Glutamatergic neuron (in vitro differentiated cells): ENCODE measurements at places on chromosomes 12 and 14. TPM values are rescaled to one million over a fixed set of nuclear protein-coding genes. Genes with fewer than 3 reads are reported as not detected.

- no peak for DNase-seq
These were observed 2.2 kb downstream of the NRIP2 start for GRCh38 chr12:2832550-2833127.

- no peak for DNase-seq
These were observed 504.3 kb downstream of the SLC16A7 start for GRCh38 chr12:60100160-60100559.

GRCh38 chr12:29516431-29516875 is 19.0 kb upstream of the OVCH1 start:
- no peak for DNase-seq

- DNase-seq, result no peak
These were observed 1165.9 kb upstream of the TMEM132C start for GRCh38 chr12:127101076-127101475.

- DNase-seq, result no peak
These were observed 240.5 kb downstream of the TMEM132C start for GRCh38 chr12:128507470-128507869.

GRCh38 chr12:130796985-130797686 is 41.9 kb downstream of the STX2 start:
- DNase-seq, result no peak

DNA sequence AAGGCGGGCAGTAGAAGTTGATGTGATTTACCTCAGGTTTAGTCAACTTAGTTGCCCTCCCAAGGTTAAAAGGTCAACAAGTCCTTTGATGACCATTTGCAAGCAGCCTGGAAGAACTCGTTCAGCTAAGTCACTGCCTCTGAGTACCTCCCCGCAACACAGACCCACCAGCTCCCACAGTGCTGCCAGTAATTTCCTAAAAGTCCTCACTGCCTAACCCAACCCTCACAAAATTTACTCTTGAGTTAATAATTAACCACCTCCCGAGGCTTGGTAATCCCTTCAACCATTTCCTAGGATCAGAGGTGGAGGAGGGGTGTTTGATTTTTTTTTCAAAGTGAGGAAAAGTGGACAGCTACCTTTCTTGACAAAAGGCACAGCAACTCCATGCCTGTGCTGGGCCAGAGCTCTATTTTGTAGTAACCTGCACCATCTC is 55.8 kb downstream of the MAP3K9 start:
- DNase-seq, result no peak

GRCh38 chr12:79156846-79157463 is 292.4 kb downstream of the SYT1 start:
- no peak for DNase-seq

- peak; percentile 24 for DNase-seq
These were observed 670 bp upstream of the BEGAIN start for GRCh38 chr14:100587763-100588411.

- no peak for DNase-seq
These were observed 10.3 kb upstream of the PCNX1 start for GRCh38 chr14:70896981-70897380.

- DNase-seq, result no peak
These were observed 635.5 kb downstream of the KCNH5 start for GRCh38 chr14:62409626-62410300.

DNA sequence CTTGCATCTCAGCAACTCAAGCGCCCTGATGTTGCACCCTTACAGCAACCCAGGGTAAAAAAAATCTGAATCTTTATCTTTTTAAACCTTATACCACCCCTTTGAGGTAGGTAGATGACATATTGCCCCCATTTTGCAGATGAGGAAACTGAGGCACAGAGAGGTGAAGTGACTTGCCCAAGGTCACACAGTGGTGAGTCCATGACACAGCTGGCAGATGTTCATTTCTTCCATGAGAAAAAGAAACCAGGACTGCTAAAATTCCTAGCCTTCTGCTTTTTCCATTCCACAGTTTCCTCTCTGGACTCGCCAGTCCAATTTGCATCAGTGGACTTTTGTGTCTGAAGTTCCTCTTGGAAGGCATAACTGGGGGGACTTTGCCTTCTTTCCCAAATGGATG is 79.3 kb downstream of the IGF1 start:
- no peak for DNase-seq

DNA sequence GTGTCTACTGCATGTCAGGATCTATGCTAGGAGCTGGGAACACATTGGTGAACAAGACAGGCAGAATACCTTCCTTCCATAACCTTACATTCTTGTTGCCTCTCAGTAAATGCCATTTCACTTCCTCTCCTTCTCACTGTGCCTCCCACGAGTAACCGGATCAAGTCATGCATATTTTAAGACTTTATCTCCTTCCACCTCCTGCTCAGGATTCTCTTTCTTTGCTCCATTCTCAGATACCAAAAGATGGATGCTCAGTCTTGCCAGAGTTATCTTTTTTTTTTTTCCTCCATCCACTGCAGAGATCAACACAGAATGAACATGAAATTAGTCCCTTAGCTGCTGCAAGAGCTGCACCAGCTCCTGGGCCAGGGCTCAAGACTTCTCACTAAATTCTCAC is 20.0 kb upstream of the APPL2 start:
- DNase-seq, result no peak

GRCh38 chr14:54349713-54350112 is 47.1 kb upstream of the CDKN3 start:
- no peak for DNase-seq

DNA sequence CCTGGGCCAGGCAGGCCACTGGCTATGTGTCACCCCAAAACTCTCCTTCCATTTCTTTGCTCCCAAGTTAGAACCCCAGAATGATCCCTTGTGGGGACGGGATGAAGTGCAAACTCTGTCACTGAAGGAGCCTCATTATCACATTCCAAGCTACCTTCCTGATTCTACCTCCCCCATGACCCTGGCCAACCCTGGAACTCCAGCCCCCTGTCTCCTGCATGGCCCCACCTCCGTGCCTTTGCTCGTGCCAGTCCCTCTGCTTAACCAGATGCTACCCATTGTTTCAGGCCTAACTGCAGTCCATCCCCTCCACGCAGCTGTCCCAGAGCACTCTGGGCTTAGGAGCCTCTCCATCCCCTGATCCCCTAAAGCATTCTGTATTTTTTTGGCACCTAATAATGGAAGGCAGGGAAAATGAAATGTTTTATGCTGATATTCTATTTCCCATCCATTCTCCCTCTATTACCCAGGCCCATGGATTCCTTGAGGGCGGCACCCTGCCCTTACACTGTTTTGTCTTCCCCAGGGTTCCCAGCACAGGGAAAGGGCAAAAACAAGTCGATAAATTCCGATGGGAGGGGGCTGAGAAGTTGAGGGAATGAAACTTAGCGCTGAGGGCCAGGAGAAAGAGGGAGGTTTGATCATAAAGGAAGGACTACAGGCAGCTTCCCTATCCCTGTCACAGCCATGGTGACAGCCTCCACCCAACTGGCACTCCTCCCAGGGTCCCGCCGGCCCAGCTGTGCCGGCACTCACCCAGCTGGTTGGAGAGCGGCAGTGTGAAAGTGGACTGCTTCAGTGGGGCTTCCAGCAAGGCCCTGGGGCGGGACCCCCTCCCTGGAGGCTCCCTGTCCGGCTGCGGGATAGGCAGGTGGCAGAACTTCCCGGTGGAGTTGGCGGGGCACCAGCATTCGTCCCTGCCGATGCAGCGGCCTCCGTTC is 58.1 kb downstream of the ISCA2 start:
- no peak for DNase-seq

DNA sequence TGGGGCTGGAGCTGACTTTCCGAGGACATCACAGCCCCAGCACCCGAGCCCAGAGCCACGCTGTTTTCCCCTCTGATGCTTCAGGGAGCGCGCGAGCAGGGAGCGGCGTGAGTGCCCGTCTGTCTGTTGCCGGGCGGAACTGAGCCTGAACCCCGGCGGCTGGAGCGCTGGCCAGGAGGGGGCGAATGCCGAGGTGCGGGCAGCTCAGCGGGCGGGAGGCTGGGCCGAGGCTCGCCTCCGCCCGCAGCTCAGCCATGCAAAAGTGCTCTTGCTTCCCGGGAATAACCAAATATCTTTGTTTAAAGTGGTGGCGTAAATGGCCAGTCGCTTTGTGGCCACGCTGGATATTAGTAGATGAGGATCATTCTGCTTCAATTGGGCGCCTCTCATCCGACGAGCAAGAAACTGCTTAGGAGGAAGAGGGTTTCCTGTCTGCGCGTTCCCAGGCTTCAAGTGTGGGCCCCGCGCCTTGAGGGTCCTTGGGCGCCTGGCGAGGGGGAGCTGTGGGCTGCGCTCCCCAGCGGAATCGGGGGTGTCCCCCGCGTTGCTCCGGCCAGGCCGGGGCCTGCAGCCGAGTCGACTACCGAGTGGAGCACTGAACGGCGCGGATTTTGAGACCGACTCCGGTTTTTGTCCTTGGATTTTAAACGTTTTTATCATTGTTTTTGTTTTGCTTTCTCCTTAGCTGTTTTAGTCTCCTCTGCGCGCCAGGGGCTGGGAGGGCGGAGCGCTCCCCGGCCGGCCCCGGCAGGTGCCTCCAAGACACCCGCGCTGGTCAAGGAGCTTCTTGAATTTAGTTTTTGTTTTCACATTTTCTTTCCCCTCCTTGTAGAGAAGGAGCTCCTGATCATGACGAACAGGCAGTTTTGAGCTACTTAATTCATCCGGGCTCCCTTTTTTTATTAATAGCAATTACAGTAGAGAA is 831 bp upstream of the NKX2-1 start:
- peak; percentile 80 for DNase-seq

DNA sequence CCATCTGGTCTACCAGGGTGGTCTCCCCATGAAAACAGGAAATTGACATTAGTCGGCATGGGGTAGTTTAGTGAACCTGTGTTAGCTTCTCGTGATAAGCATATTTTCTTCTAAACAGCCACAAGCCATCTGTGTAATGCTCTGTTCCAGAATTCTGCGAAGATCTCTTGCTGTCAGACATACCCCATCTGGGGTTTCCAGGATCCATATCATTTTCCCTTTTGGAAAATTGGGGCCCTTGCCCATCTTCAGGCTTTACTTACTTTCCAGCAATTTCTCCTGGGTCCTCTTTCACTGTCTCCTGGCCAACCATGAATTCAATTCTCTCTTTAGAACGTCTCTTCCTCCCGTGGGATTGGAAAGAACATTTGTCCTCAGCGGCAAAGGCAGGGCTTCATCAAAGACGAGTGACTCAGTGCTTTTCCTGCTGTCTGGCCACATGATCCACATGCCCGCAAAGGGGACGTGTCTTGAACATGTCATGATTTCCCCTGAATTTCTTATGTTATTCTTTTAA is 21.4 kb upstream of the NCOR2 start:
- DNase-seq, result no peak

GRCh38 chr14:38818555-38818954 is 284.5 kb downstream of the SEC23A start:
- no peak for DNase-seq

DNA sequence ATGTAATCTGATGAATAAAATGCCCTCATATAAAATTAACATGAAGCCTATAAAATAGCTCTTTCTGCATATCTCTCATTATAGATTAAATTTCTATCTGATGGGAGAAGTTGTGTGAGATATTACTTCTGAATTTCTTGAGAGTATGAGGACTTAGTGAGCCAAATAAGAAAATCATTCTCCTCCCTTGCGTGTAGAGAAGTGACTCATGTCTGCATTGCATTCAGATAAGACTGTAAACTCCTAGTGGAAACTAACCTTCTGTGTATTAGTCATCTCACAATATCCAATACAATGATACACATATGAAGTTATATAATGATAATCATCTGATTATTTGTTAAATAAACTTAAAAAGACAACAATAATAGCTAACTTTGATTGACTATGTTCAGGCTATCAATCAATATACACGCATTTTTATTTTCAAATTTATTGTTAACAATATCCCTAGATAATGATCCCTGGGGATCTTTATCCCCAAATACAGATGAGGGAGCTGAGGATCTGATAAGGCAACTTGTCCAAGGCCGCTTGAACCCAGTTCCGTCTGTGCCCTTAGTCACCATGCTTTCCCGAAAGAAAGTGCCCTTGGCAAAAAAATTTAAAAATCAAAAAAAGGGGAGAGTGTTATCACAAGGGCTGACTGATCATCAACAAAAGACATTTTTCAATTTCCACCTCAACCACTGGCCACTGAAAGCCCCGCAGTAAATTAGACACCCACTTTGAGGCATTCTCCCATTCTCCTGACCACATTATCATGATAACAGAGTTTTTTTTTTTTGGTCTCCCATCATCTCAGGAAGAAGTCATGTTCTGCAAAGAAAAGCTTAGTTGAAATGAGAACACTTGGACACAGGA is 189.2 kb upstream of the RASSF8 start:
- no peak for DNase-seq

GRCh38 chr12:89016970-89017778 is 335.1 kb downstream of the DUSP6 start:
- no peak for DNase-seq

GRCh38 chr14:100703386-100704220 is 23.1 kb upstream of the DLK1 start:
- DNase-seq, result no peak

GRCh38 chr14:44462381-44462780 is 44.7 kb downstream of the FSCB start:
- DNase-seq, result peak; percentile 18

DNA sequence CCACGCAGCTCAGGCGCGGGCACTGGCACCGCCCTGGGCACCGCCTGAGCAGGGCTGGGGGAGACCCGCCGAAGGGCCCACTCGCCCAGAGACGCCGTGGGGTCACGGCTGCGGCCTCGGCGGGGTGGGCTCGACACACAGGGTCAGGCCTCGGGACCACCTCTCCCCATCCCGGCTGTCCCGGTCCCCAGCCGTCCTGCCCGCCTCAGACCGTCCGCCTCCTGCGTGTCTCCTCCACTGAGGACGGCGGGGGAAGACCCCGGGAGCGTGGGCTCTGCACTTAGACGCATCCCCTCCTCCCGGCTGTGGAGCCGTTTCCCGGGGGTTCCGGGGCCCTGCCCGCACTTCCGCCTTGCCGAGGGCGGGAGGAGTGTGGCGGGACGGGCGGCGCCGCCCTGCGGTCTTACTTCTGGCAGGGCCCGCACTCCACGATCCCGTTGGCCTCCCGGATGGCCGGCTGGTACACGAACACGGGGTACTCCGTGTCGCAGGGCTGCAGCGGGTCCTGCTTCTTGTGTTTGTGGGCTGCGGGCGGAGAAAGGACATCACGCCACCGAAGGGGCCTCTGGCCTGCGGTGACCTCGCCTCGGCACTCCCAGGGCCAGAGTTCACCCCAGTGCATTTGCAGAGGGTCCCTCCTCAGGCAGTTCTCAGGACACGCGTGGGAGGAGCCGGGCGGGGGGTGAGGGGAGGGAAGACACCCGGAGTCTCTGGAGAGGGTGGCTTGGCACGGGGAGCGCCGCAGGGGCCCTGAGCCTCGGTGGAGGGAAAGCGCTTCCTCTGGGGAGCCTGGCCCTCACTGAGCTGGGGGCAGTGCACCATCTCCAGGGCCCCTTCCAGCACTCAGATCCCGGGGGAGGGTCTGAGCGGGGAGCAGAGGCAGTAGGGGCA is 23.1 kb upstream of the LRTM2 start:
- peak; percentile 30 for DNase-seq

- peak; percentile 62 for DNase-seq
These were observed at the start of gene NID2 for GRCh38 chr14:52068615-52069306. TSS of gene NID2 (minus strand) at chr14:52069059. CDS start at chr14:52068994, 65 bp downstream.

CDCA3 gene
- total RNA-seq, result 5.2 TPM

IAPP gene
- not detected for total RNA-seq

CPNE6 gene
- total RNA-seq, result 0.44 TPM

ADAM21 gene
- not detected for total RNA-seq

BCL7A gene
- 148 TPM for total RNA-seq

SLC22A17 gene
- total RNA-seq, result 70.6 TPM

SMCO2 gene
- not detected for total RNA-seq

CRIP2 gene
- total RNA-seq, result 78.5 TPM

MOAP1 gene
- 60.4 TPM for total RNA-seq

GSC gene
- total RNA-seq, result not detected

KRT2 gene
- not detected for total RNA-seq

KRT7 gene
- not detected for total RNA-seq
